Fibroblast of skin of right biceps (primary cell): ENCODE measurements at places on chromosomes 5 and 9.

GRCh38 chr5:17895288-17896033, 261.2 kb downstream of the TAF11L14 start:
- peak; percentile 11 for DNase-seq

DNA sequence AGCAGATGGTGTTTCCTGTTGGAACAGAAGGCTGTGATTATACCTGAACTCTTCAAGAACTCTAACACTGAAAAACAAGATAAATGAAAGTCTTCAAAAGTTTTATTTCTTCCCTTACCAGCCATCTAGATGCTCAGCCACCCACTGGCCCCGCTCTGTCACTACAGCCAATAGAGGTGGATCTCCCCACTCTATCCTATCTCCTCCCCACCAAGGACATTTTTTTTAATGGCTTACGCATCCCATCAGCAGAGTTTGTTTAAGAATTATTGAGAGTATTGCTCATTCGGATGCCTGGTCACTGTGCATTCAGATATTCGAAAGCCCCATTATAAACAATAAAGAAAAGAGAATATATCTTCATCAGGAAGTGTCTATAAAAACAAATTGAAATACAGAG, 159.4 kb downstream of the RASEF start:
- DNase-seq, result no peak

- no peak for DNase-seq
Measured at GRCh38 chr5:68766952-68767464, 326.8 kb upstream of the SLC30A5 start.

DNA sequence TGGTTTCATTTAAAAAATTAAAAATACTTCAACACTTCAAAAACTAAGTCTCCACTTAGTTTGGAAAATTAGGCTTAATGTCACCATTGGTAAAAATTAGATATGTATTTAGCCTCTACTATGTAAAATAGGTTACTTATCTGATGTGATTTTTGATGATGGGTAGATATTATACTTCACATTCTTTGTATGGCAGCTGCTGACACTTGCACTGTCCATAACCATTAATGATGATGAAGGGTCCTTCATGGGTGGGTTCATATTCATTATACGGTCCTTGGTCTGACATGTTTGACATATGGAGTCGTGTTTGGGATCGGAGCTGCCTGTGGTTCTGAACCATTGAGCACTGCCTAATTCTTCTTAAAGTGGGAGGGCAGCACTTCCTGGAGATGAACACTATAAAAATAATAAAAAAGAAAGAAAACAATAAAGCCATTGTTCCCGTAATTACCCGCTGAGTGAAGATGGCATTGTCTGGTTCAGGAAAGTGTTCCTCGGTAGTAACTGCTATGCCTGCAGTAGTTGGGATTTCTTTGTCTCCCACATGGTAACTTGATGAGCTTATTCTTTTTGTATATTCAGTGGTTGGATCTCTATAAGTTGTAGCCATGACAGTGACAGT, 2.2 kb downstream of the LRRTM2 start:
- DNase-seq, result no peak

- DNase-seq, result no peak
Measured at GRCh38 chr5:102608414-102608813, 109.6 kb upstream of the SLCO6A1 start.

- no peak for DNase-seq
Measured at GRCh38 chr5:66908230-66908629, 288.4 kb downstream of the CD180 start.

GRCh38 chr5:6837519-6838110, 124.4 kb downstream of the TENT4A start:
- DNase-seq, result peak; percentile 3

- DNase-seq, result no peak
Measured at GRCh38 chr5:68347536-68347935, 132.0 kb downstream of the PIK3R1 start.

DNA sequence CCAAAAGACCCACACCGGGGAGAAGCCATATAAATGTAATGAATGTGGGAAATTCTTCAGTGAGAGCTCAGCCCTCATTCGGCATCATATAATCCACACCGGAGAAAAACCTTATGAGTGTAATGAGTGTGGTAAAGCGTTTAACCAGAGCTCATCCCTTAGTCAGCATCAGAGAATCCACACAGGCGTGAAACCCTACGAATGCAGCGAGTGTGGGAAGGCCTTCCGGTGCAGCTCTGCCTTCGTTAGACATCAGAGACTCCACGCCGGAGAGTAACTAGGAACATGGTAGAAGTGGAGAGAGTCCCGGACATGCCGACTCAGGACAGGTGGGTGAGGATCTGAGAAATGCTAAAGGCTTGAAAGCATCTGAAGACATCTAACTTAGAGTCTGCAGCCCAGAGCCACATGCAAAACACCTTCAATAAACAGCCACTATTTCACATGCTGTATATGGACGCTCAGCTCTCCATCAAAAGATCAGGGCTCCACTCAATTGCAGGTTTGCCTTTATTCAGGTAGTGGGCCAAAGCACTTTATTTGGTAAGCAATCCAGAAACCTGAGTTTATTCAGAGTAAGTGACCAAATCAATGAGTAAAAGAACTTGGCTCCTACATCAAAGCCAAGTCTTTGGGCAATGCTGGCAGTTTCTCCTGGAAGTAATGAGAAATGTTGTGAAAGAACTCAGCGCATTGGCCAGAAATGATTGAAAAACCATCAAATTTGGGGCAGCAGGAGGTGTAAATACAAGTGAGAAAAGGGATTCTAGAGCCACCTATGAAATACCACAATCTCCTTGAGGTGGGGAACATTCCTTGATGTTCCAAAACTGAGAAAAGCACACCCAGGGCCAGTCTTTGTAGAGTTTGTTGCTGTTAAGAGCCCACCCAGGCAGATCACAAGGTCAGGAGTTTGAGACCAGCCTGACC, 6.0 kb downstream of the RPL12 start:
- DNase-seq, result peak; percentile 30

GRCh38 chr5:141821430-141821925, 56.7 kb downstream of the PCDH1 start:
- peak; percentile 97 for DNase-seq

DNA sequence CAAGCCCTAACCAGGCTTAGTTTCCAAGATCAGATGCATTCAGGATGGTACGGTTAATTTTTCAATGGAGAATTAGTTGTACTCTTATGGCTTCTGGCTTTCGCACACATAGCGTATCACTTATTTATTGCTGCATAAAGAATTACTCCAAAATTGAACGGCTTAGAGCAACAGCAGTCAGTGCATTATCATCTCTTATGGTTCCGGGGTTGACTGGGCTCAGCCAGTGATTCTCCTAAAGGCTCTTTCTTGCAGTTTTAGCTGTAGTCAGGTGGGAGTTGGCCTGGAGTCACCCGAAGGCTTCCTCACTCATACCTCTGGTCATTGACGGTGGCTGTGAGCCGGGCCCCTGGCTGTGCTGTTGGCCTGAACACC, 595 bp upstream of the GRHPR start:
- no peak for DNase-seq

DNA sequence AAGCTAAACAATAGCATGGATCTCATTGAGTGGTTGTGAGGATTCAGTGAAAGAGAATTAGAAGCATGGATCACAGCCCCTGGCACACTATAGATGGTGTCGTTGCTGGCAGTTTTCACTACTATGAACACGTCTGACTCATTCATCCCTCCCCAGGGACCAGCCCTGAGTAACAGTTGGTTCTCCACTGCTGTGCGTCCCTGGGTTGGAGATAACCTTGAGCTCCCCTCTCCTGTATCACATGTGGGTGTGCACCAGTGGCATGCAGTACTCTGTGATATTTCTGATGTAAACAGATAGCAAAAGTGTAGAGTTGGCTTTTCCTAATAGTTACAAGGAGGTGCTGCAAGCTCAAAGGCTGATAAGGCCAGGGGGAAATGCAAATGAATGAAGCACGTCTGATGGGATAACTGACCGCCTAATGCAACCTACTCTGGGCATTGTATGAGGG, 8.8 kb upstream of the LCP2 start:
- DNase-seq, result peak; percentile 87

DNA sequence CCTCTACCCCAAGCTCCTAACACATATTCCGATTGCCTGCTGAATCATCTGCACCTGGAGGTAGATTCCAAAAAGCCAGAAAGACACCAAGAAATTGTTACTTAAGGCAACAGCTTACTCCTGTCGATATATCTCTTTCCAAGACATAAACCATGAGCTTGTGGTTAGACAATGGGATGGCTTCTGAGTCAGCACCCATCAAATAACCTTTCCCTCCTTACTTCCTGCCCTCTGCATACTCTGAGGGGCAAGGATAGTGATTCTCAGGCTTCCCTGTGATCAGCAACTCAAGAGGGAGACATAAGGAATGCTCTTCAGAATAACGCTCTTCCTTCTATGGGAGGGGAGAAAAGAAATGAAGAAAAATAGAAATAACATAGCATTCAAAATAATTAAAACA, 70.9 kb downstream of the TMEM215 start:
- no peak for DNase-seq

GRCh38 chr9:21993893-21994555, at the start of gene CDKN2A:
CDKN2A (minus strand) TSS chr9:21994392.
- no peak for DNase-seq

DNA sequence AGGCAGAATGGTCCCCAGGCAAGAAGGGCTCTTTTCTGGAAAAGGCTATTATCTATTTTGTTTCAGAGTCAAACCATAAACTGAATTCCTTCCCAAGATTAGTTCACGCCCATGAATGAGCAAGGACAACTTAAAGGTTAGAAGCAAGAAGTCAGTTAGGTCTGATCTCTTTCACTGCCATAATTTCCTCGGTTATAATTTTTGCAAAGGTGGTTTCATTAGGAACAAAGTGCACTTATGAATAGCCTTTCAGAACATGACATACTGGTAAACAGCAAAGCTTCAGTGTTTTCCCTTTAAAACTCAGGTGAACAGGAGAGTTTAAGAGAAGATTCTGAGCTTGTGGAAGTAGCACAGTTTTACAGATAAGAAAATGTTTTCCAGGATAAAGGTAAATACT, 177.9 kb downstream of the GDNF start:
- no peak for DNase-seq

GRCh38 chr5:38660194-38660668, 103.8 kb upstream of the LIFR start:
- no peak for DNase-seq

GRCh38 chr5:74017786-74018211, 391.8 kb downstream of the ARHGEF28 start:
- DNase-seq, result peak; percentile 58

- no peak for DNase-seq
Measured at GRCh38 chr5:133716532-133717183, 104.3 kb upstream of the FSTL4 start.
